ENCODE measurements at places on chromosomes 11 and 22.

DNA sequence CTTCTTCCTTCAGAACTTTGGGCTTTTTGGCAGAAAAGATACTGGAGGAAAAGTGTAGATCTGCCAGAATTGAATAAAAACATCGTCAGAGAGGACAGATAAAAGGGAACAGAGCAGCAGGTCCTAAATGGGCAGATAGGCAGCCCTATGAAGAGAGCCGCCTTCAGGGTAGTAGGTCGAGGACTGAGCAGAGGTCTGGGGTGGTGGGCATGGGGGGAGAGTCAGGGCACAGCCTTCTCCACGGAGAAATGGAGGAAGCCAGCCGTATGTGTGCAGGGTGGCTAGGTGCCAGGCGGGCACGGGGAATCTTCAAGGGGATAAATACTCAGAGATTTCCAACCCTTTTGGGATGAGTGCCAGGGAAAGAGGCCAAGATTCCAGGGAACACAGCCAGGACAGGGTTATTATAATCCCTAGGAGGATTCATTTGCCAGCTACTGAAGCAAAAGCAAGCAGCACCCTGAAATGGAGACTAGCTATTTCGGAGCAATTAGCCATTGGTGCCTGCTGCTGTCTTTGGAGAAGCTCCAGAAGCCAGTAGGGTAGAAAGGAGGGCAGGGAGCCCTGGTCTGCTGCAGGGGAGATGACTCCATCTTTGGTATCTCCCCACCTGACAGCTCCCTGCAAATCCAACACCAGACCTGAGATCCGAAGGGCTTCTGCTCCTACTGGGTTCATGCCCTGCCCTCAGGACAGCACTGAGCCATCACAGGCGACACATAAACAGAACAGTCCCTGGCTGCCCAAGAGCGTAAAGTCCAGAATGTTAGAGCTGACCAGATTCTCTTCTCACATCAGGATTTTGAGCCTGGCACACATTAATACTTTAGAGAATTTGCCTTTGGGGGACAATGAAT is 174.5 kb upstream of the NTM start:
- no peak for DNase-seq

DNA sequence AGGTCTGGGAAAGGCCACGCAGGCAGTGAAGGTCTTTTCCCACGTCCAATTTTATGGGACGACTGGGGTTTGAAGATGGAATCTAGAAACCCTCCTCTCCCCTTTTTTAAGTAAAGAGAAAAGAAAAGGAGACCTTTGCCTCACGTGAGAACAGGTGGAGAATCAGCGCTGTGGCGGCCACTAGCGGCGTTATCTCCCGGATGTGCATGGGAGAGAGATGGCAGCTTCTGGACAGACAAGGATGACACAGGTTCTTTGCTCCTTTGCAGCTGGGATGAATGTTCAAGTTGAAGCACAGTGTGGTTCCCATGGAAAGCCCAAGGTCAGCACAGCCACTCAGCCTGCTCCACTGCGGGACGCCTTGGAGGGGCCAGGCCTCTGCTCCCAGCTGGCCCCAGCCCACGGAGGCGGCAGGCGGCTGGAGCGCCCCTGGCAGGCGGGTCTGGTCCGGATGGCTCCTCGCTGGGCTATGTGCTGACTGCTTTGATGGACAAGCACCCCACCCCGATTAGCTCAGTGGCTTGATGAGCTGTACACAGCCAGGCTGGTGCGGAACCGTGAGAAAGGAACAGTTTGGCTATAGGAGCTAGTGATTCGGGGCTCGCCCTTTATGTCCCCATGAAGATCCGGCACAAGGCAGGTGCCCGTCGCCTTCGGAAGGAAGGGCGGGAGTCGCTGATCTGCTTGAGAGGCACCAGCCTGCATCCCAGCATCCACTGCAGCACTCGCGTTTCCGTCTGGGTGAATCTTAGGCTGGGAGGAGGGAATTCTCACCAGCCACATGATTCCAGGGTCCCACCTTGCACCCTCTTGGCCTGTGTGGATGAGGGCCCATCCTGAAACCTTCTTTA is 14.5 kb upstream of the BID start:
- DNase-seq = no peak

GRCh38 chr11:7673724-7674434 is 579 bp upstream of the CYB5R2 start:
- no peak for DNase-seq

- no peak for DNase-seq
Observed at GRCh38 chr11:7019500-7020182, 505 bp downstream of the ZNF214 start.

- DNase-seq = peak; percentile 20
Observed at GRCh38 chr11:122655527-122656072, at the start of gene UBASH3B. UBASH3B (plus strand) TSS chr11:122655722; CDS start chr11:122656050, 328 bp downstream.

GRCh38 chr22:32206774-32207758 is 2.2 kb upstream of the RFPL2 start:
- DNase-seq = no peak

DNA sequence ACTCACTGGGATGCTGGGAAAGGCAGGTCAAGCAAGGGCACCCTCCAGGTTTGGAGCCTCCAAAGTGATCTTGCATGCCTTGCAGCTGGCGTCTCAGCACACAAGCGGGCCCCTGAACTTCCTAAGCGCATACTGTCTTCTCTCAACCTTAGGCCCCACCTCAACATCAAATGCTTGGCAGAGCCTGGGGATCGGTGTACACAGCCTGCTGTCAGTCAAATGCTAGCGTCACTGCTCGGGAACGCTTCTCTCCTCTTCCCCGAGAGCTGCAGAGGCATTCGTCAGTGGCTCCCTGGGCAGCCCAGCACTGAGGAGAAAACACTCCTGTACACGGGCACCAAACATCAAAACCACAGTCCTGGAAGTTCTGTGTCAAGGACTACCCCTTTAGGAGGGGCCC is 124.9 kb downstream of the C11orf58 start:
- DNase-seq = no peak

- DNase-seq = no peak
Observed at GRCh38 chr11:46321757-46322156, 25.5 kb upstream of the DGKZ start.

GRCh38 chr11:45942381-45942780 is 19.9 kb downstream of the LARGE2 start:
- no peak for DNase-seq

- no peak for DNase-seq
Observed at GRCh38 chr11:1706634-1707400, 9.8 kb downstream of the KRTAP5-6 start.

DNA sequence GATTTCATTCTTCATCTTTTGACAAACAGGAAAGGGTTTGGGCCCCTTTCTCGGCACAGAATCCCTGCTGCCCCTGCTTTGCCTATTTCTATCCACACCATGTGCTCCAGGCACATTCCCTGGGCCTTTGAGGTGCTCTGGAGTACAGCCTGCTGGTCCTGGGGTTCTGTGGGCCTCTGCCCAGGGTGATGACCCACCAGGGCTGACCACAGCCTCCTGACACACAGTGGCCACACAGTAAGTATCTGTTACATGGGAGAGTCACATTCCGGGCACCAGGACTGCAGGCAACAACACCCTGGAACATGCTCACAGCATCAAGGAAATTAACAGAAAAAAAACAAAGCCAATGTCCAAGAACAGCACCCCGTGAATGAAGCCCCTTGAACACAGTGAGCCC is 39.1 kb downstream of the SCUBE2 start:
- DNase-seq = no peak

DNA sequence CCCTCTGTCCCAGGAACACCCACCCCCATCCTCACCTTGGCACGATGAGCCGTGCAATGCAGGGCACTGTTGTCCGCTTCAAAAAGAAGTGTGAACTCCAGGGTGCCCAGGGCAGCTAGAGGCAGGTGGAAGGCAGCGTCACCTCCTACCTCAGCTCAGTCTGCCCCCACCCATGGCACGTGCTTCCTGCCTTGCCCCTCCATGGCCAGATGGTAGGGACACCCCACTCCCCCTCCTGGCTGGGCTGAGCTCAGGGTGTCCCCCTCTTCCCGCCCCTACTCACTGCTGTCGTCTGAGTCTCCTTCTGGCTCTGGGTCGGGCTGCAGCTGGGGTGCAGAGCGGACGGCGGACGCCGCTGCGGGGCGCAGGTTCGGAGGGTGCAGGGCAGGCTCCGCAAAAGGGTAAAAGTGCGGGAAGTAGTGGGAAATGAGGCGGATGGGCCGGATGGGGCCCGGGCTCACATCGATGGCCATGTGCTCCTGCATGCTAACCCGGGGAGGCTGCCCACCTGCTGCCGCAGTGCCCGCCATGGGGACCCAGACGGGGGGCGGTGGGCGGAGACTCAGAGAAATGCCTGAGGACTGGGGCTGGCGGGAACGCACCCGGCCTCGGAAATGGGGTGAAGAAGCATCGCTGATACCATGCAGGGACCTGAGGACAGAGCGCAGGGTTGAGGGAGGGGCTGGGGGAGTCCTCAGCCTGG is 9.1 kb downstream of the NDUFV1 start:
- no peak for DNase-seq

- DNase-seq = no peak
Observed at GRCh38 chr22:39132871-39133524, 19.5 kb downstream of the CBX7 start.

DNA sequence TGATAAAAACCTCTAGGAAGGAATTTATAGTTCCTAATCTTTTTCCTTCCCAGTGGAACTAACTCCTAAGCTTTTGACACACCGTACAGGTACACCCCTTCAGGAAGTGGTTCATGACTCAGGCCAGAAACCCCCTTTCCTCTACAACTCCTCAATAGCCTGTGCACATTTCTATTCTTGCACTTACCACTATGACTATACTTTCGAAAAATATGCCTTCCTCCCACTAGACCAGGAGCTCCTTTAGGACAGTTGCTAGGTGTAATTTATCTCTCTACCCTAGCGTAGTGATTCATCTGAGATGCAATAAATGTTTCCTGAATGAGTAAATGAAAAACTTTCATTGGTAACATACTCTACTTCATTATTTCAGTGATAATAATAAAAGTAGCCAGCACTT is 14.5 kb downstream of the MAP6 start:
- DNase-seq = no peak

GRCh38 chr11:116703421-116703820 is 69.4 kb downstream of the BUD13 start:
- DNase-seq = no peak

DNA sequence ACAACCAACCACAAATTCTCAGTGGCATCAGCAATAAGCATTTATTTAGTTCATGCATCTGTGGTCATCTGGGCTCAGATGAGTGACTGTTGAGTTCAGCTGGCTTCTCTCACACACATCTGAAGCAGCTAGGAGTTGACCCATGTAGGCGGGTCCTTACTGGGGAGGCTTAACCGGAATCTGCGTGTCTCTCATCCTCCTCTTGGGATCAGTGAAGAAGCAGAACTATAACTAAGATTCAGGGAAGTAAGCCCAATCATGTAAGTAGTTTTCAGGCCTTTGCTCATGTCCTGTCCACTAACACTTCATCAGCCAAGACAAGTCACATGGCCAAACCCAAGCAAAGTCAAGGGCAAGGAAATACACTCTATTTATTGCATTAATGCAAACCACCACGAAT is 236.2 kb downstream of the C11orf87 start:
- DNase-seq = no peak

DNA sequence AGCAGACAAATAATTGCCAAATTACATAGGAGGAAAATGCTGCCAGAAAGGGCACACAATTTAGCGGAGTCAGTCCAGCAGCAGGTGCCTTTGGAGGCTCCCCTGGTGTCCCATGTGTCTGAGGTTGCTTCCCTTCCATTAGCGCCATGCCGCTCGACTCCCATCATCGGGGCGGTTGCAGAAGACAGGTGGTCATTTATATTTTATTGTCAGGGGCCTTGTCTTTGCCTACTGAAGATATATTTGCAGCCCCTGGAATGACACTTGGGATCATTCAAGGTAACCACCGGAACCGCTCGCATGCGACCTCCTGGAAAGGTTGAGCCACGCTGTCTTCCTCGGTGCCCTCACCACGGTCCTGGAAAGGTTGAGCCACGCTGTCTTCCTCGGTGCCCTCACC is 298.3 kb downstream of the TBC1D22A start:
- no peak for DNase-seq

- no peak for DNase-seq
Observed at GRCh38 chr22:30210235-30210909, 36.2 kb downstream of the LIF start.

GRCh38 chr22:46337870-46338269 is 2.4 kb downstream of the TRMU start:
- DNase-seq = no peak

- DNase-seq = no peak
Observed at GRCh38 chr11:3934658-3935057, 79.2 kb downstream of the STIM1 start.

DNA sequence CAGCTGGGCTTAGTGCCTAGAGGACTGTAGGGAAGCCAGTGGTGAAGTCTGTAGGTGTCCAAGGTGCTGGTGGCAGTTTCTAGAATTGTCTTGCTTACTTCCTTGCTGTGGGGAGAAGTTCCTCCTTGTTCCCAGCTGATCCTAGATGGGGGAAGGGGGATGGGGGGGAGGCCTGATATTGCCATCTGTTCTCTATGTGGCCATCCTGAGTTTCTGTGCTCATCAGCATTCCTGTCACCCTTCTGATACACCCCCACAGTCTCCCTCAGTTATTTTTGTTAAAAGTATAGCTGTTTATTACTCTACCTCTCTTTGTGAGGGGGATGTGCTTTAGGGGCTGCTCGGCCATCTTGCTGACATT is 36.5 kb downstream of the MADD start:
- no peak for DNase-seq

DNA sequence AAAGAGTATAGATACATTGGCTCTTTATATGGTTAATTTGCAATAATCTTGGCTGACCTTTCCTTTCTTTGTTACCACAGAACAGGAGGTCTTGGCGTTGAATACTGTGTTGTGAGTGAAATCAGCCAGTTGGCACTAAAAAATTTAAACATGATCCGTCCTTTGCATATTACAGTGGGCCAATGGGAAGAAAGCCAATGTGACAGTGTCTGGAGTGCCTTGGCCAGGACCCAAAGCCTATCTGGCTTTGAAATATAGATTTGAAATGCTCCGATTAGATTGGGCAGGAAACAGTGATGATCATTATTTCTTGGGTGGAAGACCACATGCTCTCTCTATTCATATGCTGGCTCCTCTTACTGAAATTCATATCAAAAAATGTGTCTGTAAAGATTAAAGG is 339.6 kb upstream of the ANO3 start:
- no peak for DNase-seq

DNA sequence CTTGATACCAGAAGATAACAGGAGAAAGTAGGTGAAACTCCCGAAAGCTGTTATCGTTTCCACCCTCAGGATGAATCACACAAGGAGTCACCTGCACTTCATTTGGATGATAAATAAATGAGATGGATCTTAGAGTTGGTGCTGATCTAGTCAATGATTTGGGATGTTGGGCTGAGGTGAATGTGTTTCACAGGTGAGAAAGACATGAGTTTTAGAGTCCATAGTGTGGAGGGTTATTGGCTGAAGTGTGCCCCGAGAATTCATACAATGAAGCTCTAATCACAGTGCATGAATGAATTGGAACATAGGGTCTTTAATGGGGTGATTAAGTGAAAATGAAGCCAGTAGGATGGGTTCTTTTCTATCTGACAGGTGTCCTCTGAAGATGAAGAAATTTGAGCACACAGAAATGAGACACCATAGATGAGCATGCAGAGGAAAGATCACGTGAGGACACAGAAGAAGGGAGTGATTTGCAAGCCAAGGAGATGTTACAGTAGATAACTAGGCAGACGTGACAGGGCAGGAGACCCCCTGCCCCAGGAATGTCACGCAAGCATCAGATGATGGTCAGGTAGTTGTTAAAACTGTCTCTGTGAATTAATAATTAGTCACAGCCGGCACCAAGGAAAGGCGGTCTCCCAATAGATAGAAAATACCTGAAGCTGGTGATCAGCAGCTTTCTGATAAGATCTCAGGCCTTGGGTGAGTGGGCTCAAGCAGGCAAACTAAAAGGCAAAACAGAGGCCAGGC is 60.3 kb upstream of the IGLL5 start:
- no peak for DNase-seq
